ENCODE measurements at places on chromosomes 2 and 18.

DNA sequence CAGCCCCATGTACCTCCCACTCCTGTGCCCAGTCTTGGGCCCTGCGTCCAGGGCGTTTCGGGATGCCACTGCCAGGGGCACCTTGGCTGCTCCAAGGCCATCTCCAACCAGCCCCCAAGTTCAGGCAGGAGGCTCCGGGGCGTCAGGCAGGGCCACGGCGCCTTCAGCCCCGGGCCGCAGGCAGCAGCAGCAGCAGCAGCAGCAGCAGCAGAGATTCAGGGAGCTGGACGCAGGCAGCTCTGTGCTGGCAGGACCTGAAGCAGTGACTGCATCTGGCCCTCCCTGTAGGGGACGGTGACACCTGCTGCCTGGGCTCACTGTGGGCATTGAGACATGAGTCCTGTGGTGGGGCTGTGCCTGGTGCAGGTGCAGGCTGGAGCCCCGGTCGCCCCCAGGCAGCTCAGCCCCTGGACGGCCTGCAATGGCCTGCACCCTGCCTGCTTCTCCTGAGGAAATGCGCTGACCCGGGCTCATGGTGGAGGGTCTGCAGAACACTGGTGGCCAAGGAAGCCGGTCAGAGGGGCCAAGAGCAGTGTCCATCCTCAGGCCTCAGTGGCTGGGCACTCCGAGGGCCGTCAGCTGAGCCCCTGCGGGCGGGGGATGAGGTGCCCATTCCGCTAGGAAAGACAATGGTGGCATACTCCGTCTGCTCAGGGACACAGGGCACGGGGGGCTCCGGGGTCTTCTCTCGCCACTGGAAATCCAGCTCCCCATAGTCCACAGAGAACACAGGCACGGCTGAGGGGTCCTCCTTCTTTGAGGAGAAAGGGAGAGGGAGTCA is 8.0 kb downstream of the PDCD1 start:
- no peak for DNase-seq

DNA sequence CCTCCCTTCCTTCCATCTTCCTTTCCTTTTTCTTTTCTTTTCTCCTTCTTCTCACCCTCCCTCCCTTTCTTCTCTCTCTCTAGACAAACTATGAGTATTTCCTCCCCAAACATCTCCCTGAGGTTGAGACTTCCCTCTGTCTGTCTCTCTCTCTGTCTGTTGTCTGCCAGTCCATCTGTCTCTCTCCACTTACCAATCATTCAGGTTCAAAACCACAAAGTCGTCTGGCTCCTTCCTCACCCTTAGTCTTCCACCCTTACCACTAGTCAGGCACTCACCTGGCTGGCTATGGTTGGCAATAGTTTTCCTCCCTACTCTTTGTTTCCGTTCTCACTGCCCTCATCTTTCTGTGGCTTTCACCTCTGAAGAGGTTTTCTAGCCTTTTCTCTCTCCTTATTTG is 12.9 kb downstream of the CCL20 start:
- DNase-seq = no peak

GRCh38 chr2:219720956-219721355 is 93.5 kb downstream of the SLC4A3 start:
- no peak for DNase-seq

GRCh38 chr2:5697562-5697961 is 5.4 kb downstream of the SOX11 start:
- no peak for DNase-seq

- no peak for DNase-seq
Measured at GRCh38 chr2:204647626-204648025, 102.4 kb downstream of the PARD3B start.

DNA sequence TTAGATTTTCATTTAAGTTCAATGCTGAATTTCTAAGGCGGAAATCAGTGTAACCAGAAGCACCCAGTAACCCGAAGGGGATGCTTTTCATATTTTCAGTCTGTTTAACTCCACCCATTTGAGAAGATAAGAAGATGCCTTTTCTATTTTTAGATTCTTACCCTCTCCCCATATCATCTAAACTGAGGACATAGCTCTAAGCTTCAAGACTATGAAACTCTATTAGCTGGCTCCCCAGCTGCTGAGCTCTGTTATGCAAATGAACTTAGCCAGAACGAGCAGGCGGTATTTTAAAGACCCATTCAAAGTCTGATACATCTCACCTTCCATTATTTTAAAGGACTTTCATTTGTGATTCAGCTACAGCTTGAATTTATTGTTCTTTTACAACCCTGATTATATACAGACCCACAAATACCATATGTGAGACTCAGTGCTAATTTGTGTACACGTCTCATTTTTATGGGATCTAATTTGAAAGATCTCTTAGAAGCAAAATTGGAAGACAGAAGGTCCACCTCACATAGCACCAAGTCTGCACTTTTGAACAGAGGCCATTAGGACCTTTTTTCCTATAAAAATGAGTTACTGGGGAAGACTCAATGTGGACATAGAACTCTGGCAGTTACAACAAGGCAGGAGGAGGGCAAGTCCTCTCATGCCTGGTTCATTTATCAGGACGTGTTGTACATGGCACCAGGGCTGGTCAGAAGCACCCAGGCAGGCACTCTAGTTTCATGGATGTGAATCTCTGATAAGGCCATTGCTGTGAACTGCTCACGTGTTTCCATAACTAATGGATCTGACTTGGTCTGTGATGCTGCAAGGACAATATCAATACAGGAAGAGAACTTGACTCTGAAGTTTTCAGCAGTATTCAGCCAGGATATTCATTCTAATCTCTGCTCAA is 16.3 kb downstream of the CDC42EP3 start:
- no peak for DNase-seq

GRCh38 chr2:57864926-57865325 is 181.7 kb upstream of the VRK2 start:
- DNase-seq = peak; percentile 62

DNA sequence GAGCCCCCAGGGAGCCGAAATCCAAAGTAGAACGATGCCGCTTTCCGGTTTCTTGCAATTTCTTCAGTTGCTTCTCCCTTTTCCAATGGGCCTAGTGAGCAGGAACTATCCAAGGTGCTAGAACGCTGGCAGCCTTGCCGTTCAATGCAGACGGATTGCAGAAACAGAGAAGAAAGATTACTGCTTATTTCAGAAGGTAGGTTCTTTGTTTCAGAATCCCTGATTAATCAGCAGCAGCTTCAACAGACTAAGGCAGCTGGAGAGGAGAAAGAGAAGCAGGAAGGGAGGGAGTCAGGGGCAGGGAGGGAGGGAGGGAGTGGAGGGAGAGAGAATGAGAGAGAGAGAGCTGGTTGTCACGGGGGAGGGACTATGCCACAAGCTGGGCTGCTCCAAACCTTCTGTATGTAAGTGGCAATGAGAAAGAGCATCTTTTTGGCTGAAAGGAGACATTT is 576 bp downstream of the NYAP2 start:
- peak; percentile 37 for DNase-seq

GRCh38 chr18:28635530-28635929 is 458.6 kb upstream of the CDH2 start:
- DNase-seq = no peak

DNA sequence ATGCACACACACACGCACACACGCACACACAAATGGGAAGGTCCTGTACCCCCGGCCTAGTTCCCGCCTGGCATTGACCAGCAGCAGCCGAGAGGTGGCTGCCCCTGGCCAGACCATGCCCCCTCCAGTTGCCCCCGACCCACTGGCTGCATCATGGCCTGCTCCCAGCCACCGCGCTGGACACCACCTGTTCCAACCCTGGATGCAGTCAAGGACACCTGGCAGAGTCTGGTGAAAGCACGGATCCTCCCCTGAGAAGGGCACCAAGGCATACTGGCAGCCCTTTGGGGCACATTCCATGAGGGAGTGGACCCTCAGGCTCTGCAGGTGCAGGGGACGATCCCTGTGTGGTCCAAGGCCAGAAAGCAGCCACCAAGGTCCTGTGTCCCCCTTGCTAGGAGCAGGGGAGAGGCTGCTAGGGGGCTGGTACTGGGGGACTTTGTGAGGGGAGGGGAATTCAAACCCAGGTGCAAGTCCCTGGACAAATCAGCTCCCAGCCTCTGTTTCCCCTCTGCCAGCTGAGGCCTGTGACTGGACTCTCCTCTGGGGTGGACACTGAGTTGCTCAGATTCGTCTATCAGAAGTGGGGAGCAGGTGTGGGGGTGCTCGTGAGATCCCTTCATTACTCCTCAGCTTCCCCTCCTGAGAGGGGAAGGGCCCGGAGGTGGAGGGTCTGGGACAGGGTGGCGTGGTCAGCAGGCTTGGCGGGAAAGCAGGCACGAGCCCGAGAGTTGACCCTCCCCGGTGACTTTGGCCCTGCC is 3.5 kb downstream of the ESPNL start:
- no peak for DNase-seq

GRCh38 chr2:101087638-101088037 is 63.5 kb downstream of the TBC1D8 start:
- DNase-seq = no peak

- DNase-seq = no peak
Measured at GRCh38 chr2:12320991-12321641, 395.6 kb upstream of the TRIB2 start.

DNA sequence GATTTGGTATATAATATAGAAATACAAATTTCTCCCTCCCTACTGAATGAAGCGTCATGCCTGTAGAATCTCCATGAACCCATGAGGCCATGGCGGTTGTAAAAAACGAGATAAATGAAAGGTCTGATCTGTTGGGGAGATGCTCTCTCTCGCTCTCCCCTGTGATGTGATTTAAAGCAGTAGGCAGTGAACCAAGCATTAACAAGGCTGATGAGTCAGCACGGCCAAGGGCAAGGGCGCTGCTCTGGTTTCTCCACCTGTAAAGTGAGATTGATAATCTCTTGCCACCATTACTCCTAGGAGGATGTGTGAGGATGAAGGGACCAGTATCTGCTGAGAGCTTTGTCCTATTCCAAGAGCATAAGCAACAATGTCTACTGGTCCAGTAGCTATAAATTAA is 553.3 kb downstream of the CMPK2 start:
- no peak for DNase-seq

DNA sequence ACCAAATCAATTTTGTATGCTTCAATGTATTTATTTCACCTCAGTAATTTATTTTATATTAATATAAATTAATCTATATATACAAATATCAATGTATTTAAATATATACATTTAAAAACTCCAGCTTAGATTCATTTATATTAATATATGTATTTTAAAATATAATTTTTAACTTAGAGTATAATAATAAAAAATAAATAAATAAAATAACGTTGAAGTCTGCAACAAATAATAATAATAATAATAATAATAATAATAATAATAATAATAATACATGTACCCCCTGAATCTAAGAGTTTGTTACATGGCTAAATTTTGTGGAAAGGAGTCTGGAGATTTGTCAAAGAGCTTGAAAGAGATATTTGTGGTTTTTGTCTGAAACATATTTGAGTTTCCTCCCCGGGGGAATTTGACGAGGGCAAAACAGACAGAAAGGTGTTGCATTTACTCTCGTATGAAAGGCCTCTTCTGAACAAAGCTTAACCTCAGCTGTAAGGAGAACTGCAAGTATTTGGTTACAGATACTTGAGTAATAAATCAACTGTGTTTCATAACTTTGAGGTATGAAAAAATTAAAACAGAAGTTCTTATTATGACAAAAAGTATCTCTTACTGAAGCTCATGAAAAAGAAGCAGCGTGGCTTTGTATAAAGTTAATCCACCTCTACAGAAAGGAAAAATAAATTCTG is 93.4 kb downstream of the CDH19 start:
- DNase-seq = no peak

GRCh38 chr2:160583813-160584537 is 90.4 kb upstream of the RBMS1 start:
- DNase-seq = no peak

- peak; percentile 35 for DNase-seq
Measured at GRCh38 chr2:174009488-174010223, 44.5 kb upstream of the SP3 start.
